ENCODE measurements at places on chromosomes 3 and 15. TPM values are rescaled to one million over a fixed set of nuclear protein-coding genes. Genes with fewer than 3 reads are reported as not detected.

The SLC25A38 gene
- total RNA-seq = 15.4 TPM

The GHSR gene
- total RNA-seq = not detected

The TRNT1 gene
- total RNA-seq = 12.6 TPM

The PPCDC gene
- 5.1 TPM for total RNA-seq

The CNTN6 gene
- 0.07 TPM for total RNA-seq

The TMF1 gene
- total RNA-seq = 18.9 TPM

The ZDHHC3 gene
- total RNA-seq = 39.1 TPM

The TCTA gene
- total RNA-seq = 14.9 TPM

The CYP1A1 gene
- total RNA-seq = 0.45 TPM

Data from left ventricle myocardium superior (tissue), 1 donor.